ENCODE measurements at places on chromosomes 2 and 18.

DNA sequence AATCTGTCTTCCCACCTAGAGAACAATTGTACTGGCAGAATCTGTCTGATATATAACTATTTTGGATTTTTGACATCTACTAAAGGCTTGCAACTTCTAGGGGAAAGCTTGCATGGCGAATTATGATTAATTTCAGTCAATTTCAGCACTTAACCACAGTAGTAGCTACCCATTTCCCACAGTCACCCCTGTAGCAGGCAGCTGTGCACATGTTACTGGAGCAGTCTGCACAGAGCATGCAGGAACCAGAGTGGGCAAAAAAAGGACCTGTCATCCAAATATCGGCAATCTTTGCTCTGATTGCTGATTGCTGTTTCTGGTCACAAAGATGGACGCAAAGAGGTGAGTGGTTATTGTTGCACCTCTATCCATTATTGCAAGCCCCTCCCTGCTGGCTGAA lies 473.3 kb downstream of the SPAG16 start:
- no peaks in the 10 kb centered on the region for H3K36me3 ChIP-seq
- H3K4me1 ChIP-seq = no peaks in the 10 kb centered on the region
- H3K4me3 ChIP-seq = no peak overlapping the region
- no peaks in the 10 kb centered on the region for H3K27me3 ChIP-seq
- H3K27ac ChIP-seq = no peak overlapping the region

GRCh38 chr2:6724605-6725140 lies 141.0 kb downstream of the CMPK2 start:
- no peak for DNase-seq
- no peaks in the 10 kb centered on the region for H3K27me3 ChIP-seq
- H3K4me3 ChIP-seq = no peak overlapping the region

DNA sequence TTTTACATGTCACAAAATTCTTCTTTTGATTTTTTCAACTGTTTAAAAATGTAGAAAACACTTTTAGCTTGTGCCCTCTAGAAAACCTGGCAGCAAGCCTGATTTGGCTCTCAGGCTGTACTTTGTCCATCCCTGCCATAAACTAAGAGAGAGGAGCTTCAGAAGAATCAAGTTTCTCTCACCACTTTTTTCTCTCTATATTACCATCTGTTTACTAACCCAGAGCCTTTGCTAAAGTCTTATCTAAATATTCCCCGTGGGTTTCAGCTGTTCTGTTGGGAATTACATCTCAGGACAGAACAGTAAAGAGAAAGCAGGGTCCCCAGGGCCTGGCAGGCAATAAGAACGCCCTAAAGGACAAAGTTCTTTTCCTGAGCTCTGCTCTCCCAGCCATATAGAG lies 409.1 kb upstream of the CRIM1 start:
- no peak overlapping the region for H3K27ac ChIP-seq
- no peak overlapping the region for H3K4me3 ChIP-seq
- H3K27me3 ChIP-seq = no peaks in the 10 kb centered on the region
- no peaks in the 10 kb centered on the region for H3K4me1 ChIP-seq
- no peaks in the 10 kb centered on the region for H3K36me3 ChIP-seq

- H3K36me3 ChIP-seq = peaks cover 28% of the 10 kb centered on the region
- no peaks in the 10 kb centered on the region for H3K27me3 ChIP-seq
- no peaks in the 10 kb centered on the region for H3K4me1 ChIP-seq
- no peak overlapping the region for H3K27ac ChIP-seq
Observed at GRCh38 chr2:32310577-32310976, 32.9 kb downstream of the YIPF4 start.

GRCh38 chr2:36326286-36326685 lies 29.3 kb upstream of the CRIM1 start:
- H3K4me3 ChIP-seq = no peak overlapping the region
- no peaks in the 10 kb centered on the region for H3K4me1 ChIP-seq
- H3K27ac ChIP-seq = no peak overlapping the region
- no peaks in the 10 kb centered on the region for H3K36me3 ChIP-seq

DNA sequence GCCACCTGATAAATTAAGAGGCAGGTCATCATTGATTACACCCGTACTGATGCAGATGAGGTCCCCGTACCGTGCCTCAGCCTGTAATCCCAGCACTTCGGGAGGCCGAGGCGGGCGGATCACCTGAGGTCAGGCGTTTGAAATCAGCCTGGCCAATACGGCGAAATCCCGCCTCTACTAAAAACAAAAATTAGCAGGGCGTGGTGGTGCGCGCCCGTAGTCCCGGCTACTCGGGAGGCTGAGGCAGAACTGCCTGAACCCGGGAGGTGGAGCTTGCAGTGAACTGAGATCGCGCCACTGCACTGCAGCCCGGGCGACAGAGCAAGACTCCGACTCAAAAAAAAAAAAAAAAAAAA lies 683 bp upstream of the ENOSF1 start:
- H3K4me3 ChIP-seq = peak overlapping the region; percentile 97
- H3K27ac ChIP-seq = peak overlapping the region; percentile 74
- H3K4me1 ChIP-seq = no peaks in the 10 kb centered on the region
- no peaks in the 10 kb centered on the region for H3K27me3 ChIP-seq
- no peak for DNase-seq

DNA sequence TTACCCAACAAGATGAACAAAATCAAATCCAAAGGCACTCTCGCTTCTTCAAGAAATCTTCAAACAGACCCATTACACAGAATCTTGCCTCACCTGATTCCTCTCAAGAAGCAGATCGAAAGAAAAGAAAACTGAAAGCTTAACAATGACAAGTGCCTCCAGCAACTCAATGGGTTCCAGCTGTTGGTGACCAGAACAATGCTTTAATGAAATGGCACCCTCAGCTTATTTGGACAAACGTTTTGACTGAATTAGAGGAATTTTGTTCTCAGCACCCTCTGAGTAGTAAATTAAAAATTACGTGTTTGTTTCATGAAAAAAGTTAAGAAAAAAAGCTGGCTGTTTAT lies 211.0 kb downstream of the ZNF521 start:
- H3K4me3 ChIP-seq = no peak overlapping the region
- no peaks in the 10 kb centered on the region for H3K27me3 ChIP-seq
- no peak overlapping the region for H3K27ac ChIP-seq
- H3K36me3 ChIP-seq = no peaks in the 10 kb centered on the region

GRCh38 chr2:9613291-9613690 lies 17.5 kb downstream of the YWHAQ start:
- no peak for DNase-seq
- H3K27ac ChIP-seq = peak overlapping the region; percentile 37
- H3K4me1 ChIP-seq = no peaks in the 10 kb centered on the region
- no peaks in the 10 kb centered on the region for H3K27me3 ChIP-seq
- no peaks in the 10 kb centered on the region for H3K36me3 ChIP-seq

DNA sequence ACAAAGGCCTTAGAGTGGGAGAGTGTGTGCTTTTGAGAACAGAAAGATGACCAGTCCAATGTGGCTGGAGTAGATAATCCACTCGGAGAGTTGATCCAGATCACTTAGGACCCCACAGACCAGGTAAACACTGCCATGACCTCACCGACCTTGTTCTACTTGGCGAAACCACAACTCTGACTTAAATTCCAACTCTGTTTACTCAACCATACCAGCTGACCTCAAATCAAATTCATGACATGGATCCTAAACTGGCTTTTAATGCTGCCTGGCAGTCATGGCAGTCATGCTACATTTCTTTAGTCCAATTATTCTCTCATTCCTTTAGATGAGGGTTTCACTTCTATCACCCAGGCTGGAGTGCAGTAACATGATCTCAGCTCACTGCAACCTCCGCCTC lies 347.1 kb upstream of the FAM98A start:
- H3K27me3 ChIP-seq = no peaks in the 10 kb centered on the region
- H3K27ac ChIP-seq = no peak overlapping the region
- no peak for DNase-seq
- no peaks in the 10 kb centered on the region for H3K4me1 ChIP-seq
- no peaks in the 10 kb centered on the region for H3K36me3 ChIP-seq

GRCh38 chr18:11849841-11850634 lies 1.2 kb upstream of the CHMP1B start:
- DNase-seq = peak; percentile 91
- H3K36me3 ChIP-seq = peaks cover 3% of the 10 kb centered on the region
- H3K4me1 ChIP-seq = peaks cover 20% of the 10 kb centered on the region
- peak overlapping the region; percentile 92 for H3K27ac ChIP-seq
- H3K4me3 ChIP-seq = peak overlapping the region; percentile 86
- H3K27me3 ChIP-seq = no peaks in the 10 kb centered on the region

GRCh38 chr2:134640494-134640893 lies 78.3 kb downstream of the TMEM163 start:
- H3K27ac ChIP-seq = no peak overlapping the region
- no peaks in the 10 kb centered on the region for H3K4me1 ChIP-seq
- H3K4me3 ChIP-seq = no peak overlapping the region
- no peaks in the 10 kb centered on the region for H3K36me3 ChIP-seq
- no peak for DNase-seq

- no peaks in the 10 kb centered on the region for H3K36me3 ChIP-seq
- DNase-seq = peak; percentile 63
- no peak overlapping the region for H3K27ac ChIP-seq
- no peak overlapping the region for H3K4me3 ChIP-seq
- H3K4me1 ChIP-seq = no peaks in the 10 kb centered on the region
Observed at GRCh38 chr2:74010087-74010541, 25.4 kb downstream of the TET3 start.

Data from ascending aorta (tissue), 2 donors.